AG10803 (cell line): ENCODE measurements at places on chromosomes 6 and 20.

DNA sequence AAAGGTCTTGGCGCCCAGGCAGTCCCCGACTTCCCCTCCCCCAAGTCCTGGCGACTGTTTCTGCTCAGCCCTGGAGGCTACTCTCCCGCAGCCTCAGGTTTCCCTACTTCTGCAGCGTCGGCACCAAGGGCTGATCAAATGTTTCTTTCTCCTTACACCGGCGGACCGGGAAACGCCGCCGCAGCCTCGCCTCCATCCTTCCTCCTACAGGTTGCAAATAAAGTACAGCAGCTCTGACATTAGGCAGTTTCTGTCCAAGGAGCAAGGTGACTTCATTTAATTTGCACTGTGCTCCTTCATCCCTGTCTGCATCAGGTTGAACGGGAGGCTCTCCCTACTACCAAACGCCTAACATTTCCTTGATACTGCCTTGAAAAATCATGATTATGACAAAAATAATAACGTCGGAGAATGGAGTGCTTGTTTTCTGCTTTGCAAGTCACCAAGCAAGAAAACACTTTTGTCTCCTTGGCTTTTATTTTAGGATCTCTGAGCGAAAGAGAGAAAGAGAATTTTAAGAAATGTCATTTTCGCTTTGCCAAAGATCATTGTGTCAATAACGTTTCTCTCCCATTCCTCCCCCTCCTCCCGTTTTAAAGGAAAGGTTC lies 1.0 kb downstream of the CLIC5 start:
- DNase-seq, result no peak

DNA sequence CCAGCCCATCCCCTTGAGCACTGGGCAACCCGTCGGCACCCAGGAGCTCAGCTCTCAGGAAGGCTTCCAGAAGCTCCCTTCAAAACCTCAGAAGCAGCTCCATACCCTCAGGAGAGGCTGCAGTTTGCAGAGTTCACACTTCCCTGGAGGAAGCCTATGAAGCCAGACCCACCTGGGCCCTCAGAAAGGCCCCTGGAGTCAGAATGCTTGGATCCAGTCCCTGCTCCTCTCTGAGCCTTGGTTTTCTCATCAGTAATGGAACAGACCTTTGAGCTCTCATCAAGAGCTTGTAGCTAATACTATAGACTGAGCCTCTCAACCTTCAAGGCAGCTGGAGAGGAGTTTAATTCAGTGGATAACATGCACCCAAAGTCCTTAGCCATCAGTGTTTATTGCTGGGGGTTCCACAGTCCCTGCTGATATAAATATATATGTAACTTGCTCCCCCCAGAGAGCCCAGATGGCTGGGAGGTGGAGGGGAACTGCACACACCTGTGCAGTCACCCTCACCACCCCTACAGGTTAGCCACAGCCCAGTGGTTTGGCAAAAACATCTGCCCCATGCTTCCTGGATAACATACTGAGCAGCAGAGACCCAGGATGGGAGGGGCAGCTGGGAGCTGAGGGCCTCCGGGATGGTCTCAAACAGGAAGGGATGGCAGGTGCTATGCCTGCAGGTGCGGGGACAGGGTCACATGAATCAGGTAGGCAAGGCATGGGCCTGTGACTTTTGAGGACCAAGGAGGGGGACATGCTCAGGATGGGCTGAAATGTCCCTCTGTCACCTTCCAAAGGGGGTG lies 120.1 kb downstream of the SNX5 start:
- no peak for DNase-seq

GRCh38 chr6:118253741-118254140 lies 294.4 kb upstream of the PLN start:
- no peak for DNase-seq

DNA sequence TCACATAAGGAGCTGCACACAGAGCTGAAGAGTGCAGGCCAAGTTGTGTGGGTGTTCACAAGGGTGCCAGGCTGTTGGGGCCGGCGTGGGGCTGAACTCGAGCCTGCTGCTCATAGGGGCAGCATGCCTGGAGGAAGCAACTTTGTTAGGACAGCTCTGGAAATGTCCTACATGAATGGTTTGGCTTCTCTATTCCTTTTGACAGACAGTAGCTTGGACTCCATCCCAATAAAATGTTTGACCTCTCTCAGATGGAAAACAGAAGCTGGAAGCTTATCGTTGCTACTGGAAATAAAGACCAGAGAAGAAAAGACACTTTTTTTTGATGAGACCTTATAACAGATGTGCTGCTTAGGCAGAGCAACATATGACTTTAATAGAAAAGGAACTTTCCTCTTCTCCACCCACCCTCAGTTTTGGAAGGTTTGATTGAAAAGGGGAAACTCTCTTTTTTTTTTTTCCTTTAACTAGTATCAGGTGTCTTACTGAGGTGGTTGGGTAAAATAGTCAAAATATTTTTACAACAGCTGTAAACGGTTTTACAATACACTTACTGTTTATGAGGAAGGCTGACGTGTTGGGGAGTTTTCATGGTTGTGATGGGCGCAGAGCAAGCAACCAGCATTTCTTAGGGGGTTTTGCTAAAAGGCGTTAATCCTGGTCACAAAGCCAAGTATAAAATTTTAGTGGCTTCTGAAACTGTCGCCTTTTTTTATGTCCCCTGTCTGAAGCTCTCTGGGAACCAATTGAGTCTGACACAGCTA lies 80.7 kb upstream of the EEF1E1 start:
- DNase-seq, result peak; percentile 17

GRCh38 chr6:163721435-163721834 lies 306.9 kb downstream of the QKI start:
- DNase-seq, result no peak

DNA sequence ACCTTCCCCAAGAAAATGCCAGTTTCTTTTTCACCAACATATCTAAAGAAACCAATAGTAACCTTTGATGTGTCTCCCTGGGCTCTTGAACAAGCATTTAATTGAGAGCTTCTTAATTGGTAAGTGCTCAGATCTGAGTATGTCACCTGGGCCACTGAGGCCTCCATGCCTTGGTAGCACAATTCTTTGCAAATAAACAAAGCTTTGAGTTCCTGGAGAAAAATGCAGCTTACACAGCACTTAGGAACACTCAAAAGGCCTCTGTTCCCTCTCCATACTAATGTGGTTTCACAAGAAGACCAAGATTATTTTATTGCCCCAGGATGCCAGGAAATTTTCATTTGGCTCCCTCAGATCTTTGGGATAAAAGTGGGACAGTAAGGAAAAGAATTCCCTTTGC lies 217.6 kb upstream of the CEP162 start:
- DNase-seq, result no peak

- DNase-seq, result peak; percentile 36
These were observed 118.4 kb upstream of the SLC2A12 start for GRCh38 chr6:134170844-134171243.

- no peak for DNase-seq
These were observed 19.2 kb upstream of the LMBRD1 start for GRCh38 chr6:69816026-69816425.

DNA sequence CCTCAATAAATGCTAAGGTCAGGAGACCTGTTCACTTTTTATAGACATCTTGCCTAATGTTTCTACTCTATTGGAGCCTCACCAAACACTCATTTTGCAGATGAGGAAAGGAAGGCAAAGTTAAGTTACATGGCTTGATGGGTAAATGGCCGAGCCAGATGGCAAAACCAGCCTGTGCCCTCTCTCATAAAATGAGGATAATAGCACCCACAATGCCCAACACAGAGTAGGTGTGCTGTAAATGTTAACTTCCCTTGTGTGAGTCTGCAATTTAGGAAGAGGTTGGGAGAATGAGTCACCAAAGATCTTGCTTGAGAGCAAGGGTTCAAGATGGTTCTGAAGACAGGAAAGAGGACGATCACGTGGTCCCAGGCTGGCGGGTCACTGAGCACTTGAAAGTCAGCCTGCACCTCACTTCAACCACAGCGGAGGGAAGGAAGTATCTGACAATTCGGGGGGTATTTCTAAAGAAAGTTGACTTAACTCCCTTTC lies 3.3 kb downstream of the KCNK5 start:
- DNase-seq, result no peak

DNA sequence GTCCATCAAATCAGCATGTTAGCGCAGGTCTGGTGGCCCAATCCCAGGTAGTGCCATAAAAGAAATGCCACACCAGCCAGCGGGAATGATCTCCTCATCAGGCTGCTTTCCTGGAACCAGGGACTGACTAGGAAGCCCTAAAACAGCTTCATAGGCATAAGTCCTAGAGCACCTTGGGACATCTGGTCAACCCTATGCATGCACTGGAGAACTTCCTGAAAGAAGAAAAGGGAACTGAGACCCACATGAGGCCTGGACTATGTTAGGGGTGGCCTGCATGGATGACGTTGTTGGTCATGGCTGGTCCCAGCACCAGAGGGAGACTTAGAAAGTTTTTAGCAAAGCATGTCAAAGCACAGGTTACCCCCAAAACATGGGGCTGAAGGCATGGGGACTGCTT lies 7.6 kb upstream of the KCNK16 start:
- DNase-seq, result no peak

DNA sequence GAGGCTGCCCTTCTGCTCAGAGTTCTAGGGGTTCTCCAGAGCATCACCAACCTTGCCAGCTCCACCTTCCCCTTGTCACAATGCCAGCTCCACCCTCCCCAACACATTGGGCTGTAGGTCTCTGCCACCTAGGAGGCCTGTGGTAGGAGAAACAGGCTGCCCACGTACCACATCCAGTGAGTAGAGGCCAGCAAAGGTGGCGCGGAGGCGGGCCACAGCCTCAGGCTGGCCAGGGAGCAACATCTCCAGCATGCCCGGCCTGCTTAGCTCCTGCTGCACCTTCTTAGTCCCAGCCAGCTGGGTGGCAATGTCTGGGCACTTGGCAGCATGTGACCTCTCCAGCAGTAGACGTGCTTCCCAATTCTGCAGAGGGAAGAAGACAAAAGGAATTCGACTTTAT lies 23.8 kb downstream of the GSS start:
- DNase-seq, result no peak

DNA sequence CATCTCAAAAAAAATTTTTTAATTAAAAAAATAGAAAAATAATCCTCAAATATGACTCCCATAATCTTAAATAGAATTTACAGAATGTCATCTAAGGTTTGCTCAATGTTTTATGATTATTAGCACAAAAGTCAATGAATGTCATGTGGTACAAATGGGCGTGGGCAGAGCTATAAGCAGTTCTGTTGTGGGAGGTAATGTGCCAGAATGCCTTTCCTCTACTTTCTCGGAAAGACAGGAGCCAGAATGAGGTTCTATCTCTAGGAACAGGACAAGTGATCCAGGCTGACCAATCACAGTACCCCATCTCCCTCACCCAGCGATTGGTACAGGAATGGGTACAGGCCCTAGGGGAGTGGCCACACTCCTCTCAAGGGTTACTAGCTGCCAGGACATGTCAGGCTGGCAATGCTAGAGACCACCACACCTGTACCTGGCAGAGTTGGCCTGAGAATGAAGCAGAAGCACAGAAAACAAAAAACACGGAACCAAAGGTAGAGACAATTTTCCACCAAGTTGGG lies 15.1 kb downstream of the RALGAPA2 start:
- no peak for DNase-seq

DNA sequence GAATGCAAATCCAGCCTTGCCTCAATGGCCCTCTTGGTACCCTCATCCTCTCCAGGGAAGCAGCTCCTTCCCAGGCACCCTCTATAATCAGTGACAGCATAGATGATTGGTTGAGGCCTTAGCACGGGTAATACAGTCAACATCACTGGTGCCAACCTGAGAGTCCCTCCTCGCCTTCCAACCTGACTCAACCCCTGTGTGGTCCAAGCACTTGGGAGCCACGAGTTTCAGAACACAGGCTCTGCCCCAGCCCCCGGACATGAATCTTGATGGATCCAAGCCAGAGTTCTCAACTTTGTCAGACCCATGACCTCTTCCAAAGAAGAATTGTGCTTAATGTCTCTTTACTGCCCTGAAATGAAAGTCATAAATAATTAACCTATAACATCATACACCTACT lies 213.9 kb downstream of the PREX1 start:
- DNase-seq, result no peak

DNA sequence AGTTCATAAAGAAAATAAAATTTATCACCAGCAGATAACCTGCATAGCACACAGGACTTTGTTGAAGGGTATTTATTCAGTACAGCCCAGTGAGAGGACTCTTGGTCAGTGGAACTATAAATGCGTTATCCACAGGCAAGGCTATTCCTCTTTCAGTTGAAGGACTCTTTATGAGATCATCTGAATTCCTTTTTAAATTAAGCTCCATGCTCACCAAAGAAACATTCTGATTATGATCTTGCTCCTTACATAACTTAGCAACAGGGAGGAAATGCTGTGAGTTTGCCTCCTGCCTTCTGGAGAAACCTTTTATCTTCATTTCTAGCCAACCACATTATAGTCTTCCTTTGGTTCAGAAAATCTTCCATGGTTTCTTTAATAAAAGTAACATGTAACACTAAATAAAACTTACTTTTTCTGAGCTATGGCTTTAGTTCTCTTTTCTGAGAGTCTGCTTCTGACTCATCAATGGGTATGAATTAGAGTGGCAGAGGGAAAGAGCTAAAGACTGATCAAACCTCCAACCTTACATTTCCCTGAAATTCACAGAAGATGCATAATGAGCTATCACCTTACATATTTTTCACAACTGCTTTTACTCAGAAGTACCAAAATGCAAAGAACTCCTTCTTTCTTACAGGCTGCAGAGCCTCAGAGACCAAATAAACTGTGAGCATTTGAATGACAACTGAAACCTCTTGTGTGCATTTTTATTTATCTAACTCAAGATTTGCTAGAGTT lies 267.2 kb downstream of the ADGRG6 start:
- DNase-seq, result peak; percentile 86

- DNase-seq, result peak; percentile 97
These were observed 27.6 kb downstream of the TINAG start for GRCh38 chr6:54335871-54336270.

GRCh38 chr20:51497542-51498467 lies 44.7 kb downstream of the NFATC2 start:
- no peak for DNase-seq

GRCh38 chr6:46291275-46291633 lies 120.5 kb upstream of the ENPP5 start:
- DNase-seq, result no peak

- DNase-seq, result peak; percentile 71
These were observed 769 bp upstream of the TRPC4AP start for GRCh38 chr20:35093267-35093884.

- DNase-seq, result peak; percentile 56
These were observed 198.6 kb upstream of the SHLD1 start for GRCh38 chr20:5551621-5552020.

GRCh38 chr20:56032251-56032650 lies 26.9 kb upstream of the CBLN4 start:
- no peak for DNase-seq

DNA sequence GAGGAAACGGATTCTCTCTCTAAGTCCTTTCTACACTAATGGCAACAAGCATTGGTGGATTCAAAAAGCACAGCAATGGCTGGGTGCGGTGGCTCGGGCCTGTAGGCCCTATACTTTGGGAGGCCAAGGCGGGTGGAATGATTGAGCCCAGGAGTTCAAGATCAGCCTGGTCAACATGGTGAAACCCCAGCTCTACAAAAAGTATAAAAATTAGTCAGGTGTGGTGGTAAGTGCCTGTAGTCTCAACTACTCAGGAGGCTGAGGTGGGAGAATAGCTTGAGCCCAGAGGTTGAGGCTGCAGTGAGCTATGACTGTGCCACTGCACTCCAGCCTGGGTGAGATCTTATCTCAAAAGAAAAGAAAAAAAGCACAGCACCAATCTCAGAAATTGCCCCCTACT lies 19.3 kb downstream of the PAQR8 start:
- no peak for DNase-seq
